ENCODE measurements at places on chromosomes 3 and 15. TPM values are rescaled to one million over a fixed set of nuclear protein-coding genes. Genes with fewer than 3 reads are reported as not detected.

- no peak overlapping the region for H3K27ac ChIP-seq
- DNase-seq = no peak
- H3K4me3 ChIP-seq = no peak overlapping the region
- peaks cover 16% of the 10 kb centered on the region for H3K36me3 ChIP-seq
- no peaks in the 10 kb centered on the region for H3K27me3 ChIP-seq
Observed at GRCh38 chr15:80986487-80986886, 3.1 kb downstream of the MESD start.

- H3K36me3 ChIP-seq = no peaks in the 10 kb centered on the region
- no peaks in the 10 kb centered on the region for H3K27me3 ChIP-seq
- no peak for DNase-seq
- peaks cover 17% of the 10 kb centered on the region for H3K4me1 ChIP-seq
Observed at GRCh38 chr3:183553334-183554026, 2.0 kb downstream of the KLHL6 start.

DNA sequence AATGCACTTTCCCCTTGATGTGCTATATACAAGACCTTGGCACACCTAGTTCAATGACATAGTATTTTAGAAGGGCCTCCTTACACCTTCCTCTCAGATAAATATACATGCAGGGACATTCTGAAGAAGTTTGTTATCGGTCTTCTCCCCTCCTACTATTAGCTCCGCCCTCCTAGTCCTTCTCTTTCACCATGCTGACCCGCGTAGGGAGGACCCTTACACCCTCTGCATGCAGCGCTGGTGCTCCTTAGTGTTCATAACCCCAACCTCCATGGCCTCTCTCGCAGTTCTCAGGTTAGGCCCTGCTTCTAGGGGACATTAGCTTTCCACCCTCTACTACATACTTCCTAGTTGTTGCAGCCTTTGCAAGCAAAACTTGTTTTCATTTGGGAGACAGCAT is 146.4 kb downstream of the PGPEP1L start:
- DNase-seq = no peak
- no peak overlapping the region for H3K4me3 ChIP-seq
- H3K36me3 ChIP-seq = no peaks in the 10 kb centered on the region
- no peak overlapping the region for H3K27ac ChIP-seq

DNA sequence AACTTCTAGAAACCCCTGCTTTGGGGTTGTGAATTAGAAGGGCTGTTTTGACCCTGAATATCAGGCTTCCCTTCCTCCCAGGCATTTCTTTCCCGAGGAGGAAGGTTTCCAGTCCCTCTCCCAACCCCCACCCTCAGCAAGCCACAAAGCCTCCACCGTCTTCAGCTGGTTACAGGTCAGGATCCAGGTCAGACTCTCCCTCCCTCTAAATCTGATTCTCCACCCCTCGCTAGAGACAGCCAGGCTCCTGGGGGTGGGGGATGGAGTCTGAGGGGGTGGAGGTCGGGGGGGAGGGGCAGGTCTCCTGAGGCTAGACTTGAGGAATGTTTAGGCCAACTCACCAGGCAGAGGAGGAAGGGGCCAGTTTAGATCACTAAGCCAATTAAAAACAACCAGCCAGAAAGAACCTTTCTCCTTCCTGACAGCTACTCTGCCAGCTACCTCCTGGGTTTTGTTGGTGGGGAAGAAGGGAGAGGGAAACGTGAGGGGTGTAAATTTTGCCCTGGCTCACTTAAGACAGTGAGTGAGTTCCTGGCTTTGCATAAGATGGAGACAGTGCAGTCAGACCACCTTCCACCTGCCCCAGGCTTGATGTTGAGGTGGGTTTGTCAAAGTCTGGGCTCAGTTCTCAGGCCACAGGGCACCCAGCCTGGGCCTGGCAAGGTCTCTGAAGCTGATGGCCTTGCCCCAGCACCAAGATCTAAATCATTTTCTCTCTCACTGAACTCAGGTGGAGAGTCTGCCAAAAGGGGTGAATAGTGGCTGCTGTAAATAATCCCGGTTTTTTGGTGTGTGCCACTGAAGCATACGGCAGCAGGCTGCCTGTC is 19.5 kb downstream of the BMF start:
- H3K27me3 ChIP-seq = no peaks in the 10 kb centered on the region
- H3K4me3 ChIP-seq = no peak overlapping the region
- H3K4me1 ChIP-seq = no peaks in the 10 kb centered on the region
- no peaks in the 10 kb centered on the region for H3K36me3 ChIP-seq

ALDH1L1 gene
- not detected for total RNA-seq

DNA sequence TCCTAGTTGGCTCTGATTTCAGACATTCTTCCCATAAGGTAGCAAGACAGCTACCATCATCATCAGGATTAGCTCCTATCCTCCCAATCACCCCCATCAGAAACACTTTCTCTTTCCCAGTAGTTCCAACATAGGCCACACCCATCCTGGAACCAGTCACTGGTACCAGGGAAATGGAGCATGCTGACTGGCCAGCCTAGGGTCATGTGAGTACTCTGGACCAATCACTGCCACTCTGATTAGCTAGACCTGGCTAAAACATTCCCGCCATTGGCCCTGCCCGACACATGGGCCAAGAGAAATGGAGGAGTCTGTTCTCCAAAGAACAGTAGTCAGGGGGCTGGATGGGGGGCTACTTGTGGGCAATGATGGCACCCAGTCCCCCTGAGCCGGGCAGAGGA is 12.4 kb downstream of the EFCC1 start:
- H3K27me3 ChIP-seq = no peaks in the 10 kb centered on the region
- peak overlapping the region; percentile 30 for H3K27ac ChIP-seq
- H3K4me1 ChIP-seq = peaks cover 33% of the 10 kb centered on the region
- H3K36me3 ChIP-seq = no peaks in the 10 kb centered on the region

- peaks cover 80% of the 10 kb centered on the region for H3K4me1 ChIP-seq
- no peak overlapping the region for H3K27ac ChIP-seq
- H3K36me3 ChIP-seq = no peaks in the 10 kb centered on the region
- no peaks in the 10 kb centered on the region for H3K27me3 ChIP-seq
- DNase-seq = no peak
Observed at GRCh38 chr15:60568301-60568742, 89.4 kb upstream of the ICE2 start.

Measured in naive thymus-derived CD4-positive, alpha-beta T cell (primary cell).